ENCODE measurements at places on chromosomes 6 and 20.

- DNase-seq: no peak
These were observed 114.5 kb downstream of the JAG1 start for GRCh38 chr20:10559266-10559665.

GRCh38 chr6:49339096-49339495 lies 124.0 kb downstream of the MMUT start:
- DNase-seq: no peak

GRCh38 chr6:43455531-43456428 lies at the start of gene DLK2:
DLK2 (minus strand) TSS chr6:43455548; CDS start chr6:43454825, 723 bp downstream.
- peak; percentile 76 for DNase-seq

DNA sequence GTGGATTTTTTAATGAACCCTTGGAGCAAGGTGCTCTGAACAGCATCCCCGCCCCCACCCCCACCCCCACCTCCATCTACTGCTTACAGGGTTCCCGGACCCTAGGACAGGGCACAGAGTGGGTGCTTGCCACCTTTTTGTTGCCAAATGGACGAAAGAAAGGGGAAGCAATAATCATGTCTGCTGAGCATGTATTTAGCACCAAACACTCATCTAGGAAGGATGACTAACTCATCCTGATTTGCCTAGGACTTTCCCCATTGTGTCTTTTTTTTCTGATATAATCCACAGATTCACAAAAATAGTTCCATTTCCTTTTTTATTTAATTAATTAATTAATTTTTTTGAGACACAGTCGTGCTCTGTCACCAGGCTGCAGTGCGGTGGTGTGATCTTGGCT lies 1.2 kb upstream of the PLTP start:
- no peak for DNase-seq

DNA sequence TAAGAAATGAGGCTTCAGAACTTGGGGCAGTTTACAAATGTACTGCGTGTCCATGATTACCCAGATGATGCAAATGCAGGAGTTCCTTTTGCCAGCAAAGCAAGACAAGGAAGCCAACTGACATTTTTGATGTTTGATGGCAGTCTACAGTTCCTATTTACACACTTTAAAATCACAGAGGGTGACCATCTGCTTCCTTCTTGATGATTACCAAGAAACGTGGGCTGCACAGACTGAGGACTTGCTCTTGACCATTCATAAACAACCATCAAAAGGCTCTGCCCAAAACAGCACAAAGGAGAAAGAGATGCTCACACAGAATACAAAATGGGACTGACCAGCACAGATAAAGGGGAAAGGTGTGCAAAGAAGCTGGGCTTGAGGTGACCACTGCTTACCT lies 79.8 kb upstream of the TRAF3IP2 start:
- DNase-seq: no peak

DNA sequence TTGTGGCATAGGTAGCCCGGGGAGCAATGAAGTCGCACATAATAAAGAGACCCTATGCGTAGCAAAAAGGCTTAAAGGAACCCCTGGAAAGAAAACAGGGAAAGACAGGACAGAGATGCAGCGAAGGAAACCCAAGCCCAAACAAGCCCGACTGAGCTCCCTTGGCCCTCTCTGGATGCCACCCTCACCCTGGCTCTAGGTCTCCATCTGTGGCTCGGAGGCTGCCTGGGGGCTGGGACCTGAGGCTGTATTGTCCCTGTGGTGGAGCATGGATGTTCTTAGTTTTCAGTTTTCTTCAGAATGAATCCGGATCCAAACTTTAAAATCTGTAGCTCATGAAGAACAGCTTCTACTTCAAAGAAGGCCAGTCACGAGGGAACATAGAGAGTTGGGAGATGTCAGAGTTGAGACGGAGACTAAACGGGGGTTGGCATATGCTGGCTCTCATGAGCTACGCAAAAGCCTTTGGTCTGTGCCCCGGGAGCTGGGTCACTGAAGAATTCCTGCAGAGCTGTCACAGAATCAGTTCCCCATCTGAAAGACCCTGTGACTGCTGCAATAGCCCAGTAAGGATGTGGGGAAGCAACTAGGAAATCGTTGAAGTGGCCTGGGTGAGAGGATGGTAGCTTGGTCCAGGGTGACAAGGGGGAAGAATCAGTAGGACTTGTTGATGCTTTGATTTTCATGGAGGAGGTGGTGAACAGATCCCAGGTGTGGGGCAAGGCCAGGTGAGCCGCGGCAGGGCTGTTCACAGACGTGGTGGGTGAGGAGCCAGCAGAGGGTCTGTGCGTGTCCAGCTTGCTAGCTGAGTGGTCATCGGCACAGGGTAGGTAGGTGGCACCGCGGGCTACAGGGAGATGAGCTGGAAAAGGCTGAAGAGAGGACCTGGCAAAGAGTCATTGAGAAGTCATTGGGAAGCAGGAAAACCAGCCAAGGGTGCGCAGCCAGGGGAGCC lies 35.2 kb downstream of the SYNDIG1 start:
- DNase-seq: no peak

DNA sequence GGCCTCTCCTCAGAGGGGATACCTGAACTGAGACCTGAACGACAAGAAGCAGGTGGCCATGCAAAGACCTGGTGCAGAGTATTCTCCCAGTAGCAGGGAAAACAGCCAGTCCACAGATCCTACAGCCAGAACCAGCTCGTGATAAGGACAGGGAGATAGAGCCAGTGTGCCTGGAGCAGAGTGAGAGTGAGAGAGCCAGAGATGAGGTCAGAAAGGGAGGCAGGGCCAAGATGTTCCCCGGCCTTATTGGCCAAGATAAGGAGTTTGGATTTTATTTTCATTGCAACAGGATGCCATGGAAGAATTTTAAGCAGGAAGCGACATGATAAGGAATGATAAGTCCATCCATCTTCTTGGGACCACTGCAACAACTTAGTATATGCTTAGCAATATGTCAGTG lies 111.8 kb downstream of the UBE3D start:
- DNase-seq: no peak

GRCh38 chr6:148464319-148465010 lies 121.8 kb downstream of the SASH1 start:
- DNase-seq: peak; percentile 61

- DNase-seq: no peak
These were observed 51.7 kb downstream of the FAM50B start for GRCh38 chr6:3900744-3901336.

DNA sequence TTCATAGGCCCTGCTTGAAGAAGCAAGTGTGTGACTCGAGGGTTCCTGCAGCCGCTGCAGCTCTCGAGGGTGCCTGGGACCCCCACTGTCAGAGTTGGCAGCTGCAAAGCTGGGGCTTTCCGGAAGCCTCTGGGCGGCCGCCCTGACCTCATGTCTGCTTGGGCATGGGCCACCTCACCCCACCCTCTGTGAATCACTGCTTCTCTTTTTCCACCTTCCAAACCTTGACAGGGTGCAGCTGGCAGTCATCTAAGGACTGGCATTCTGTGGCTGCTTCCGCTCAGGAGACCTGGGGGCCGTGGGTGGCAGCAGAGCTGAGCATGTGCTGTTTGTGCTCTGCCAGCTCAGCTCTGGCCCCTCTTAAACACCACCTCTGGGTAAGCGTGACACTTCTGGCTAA lies 32.0 kb downstream of the ERMARD start:
- DNase-seq: no peak

DNA sequence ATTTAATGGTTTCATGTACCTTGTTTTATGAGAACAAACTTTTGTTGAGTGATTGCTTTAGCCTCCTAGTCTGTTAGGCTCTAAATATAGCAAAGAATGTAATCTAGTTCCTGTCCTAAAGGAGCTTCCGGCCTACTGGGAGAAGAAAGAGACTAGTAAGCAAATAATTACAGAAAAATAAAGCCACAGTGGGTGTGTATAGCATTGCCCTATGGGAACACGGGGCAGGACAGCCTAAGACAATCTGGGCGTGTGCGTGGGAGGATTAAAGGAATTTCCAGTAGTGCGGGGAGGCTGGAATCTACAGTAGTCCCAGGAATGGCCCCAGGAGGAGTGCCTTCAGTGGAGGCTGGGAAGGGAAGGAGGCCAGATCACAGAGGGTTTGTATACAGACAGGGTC lies 98.1 kb upstream of the AKAP12 start:
- DNase-seq: no peak

- no peak for DNase-seq
These were observed 83.5 kb upstream of the SLC22A23 start for GRCh38 chr6:3540253-3540820.

DNA sequence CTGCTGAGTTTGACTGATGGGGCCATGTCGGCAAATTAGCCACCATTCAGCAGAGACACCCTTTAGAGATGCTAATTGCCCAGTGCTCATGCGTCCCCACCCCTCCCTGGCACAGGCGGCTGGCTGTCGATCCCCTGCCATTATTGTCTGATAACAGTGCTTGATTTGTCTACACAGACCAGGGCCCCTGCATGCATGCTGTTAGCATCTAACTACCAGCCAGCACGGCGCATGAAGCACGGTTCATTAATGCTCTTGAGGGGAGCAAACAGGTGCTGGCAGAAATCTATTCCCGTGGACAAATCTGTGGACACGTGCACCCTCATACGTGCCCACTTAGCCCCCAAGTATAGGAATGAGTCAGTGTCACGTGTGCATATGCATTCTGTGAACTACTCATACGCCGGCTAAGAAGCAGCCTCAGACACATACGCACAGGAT lies 32.2 kb downstream of the KCNB1 start:
- peak; percentile 35 for DNase-seq

- no peak for DNase-seq
These were observed 16.3 kb upstream of the RFPL4B start for GRCh38 chr6:112330879-112331265.

GRCh38 chr20:38635721-38636288 lies 34.2 kb downstream of the ARHGAP40 start:
- no peak for DNase-seq

GRCh38 chr6:149242883-149243282 lies 74.6 kb upstream of the TAB2 start:
- no peak for DNase-seq

DNA sequence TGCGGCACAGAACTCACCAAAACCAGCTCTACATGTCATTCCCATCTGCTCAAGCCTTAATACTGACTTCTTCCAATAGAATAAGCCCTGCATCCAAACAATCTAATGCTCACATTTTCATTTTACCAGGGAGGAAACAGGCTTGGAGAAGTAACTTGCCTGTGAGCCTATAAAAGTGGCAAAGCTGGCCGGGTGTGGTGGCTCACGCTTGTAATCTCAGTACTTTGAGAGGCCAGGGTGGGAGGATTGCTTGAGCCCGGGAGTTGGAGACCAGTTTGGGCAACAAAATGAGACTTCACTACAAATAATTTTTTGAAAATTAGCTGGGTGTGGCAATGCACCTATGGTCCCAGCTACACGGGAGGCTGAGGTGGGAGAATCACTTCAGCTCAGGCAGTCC lies 133.7 kb downstream of the LY86 start:
- no peak for DNase-seq

DNA sequence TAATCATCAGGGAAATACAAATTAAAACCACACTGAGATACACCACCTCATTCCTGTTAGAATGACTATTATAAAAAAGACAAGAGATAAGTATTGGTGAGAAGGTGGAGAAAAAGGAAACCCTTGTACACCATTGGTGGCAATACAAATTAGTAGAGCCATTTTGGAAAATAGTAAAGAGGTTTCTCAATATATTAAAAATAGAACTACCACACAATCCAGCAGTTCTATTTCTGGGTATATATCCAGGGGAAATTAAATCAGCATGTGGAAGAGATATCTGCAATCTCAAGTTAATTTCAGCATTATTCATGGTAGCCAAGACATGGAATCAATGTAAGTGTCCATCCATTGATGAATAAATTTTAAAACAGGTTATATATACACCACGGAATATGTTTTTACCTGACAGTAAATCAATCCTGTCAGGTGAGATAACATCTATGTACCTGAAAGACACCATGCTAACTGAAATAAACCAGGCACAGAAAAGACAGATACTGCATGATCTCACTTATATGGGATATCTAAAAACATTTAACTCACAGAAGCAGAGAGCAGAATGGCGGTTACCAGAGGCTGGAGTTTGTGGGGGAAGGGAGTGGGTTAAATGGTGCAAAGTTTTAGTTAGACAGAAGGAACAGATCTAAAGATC lies 64.1 kb downstream of the SHPRH start:
- no peak for DNase-seq

DNA sequence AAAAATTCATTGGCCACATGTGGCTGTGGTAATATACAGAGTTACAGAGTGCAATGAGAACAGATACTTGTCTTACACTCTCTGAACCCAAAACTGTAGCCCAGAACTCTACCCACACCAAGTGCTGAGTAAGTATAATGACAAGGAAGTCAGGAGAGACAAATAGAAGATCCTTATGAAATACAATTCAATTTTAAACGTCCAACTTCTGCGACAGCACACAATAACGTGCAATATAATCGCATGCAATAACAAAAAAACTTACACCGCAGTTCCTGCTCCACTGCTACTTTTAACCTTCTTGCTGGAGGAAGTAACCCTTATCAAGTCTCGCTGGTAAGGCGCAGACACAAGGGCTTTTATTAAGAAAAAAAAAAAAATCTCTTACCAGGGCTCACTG lies 881 bp downstream of the SFT2D1 start:
- no peak for DNase-seq
